ENCODE measurements at places on chromosomes 11 and 22. TPM values are rescaled to one million over a fixed set of nuclear protein-coding genes. Genes with fewer than 3 reads are reported as not detected.
A peak's percentile ranks its signal among the peaks of the same experiment; 100 is the strongest.

DNA sequence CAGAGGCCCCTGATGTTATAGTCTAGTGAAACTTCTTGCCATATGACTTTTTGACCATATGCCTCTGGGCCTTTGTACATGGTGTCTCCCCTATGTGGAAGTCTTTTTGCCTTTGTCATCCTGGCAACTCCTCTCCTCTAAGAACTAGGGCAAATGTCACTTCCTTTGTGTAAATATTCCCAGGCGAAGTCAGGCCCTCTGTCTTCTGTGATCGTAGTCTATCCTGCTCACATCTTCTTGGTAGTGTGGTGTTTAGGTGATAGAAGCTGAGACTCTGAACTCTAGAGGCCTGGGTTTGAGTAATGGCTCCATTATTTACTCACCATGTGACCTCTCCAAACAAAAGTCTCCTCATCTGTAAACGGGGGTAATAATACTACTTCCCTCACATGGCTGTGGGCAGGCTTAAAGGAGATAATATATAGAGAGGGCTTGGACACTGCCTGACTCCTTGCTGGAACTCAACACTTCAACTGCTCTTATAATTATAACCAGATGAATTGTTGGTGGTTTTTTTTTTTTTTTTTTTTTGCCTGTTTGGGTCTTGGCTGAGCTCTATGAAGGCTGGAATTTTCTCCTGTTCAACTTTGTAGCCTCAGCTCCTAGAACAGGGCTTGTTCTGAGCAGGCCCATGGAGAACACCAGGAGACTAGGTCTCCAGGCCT, 43.8 kb downstream of the INSC start:
- no peak for DNase-seq

- no peak for DNase-seq
Observed at GRCh38 chr22:45376703-45377102, 36.7 kb downstream of the SMC1B start.

GRCh38 chr11:108559340-108559739, 34.2 kb downstream of the EXPH5 start:
- no peak for DNase-seq

- DNase-seq = no peak
Observed at GRCh38 chr22:33129621-33130020, 71.4 kb upstream of the SYN3 start.

DNA sequence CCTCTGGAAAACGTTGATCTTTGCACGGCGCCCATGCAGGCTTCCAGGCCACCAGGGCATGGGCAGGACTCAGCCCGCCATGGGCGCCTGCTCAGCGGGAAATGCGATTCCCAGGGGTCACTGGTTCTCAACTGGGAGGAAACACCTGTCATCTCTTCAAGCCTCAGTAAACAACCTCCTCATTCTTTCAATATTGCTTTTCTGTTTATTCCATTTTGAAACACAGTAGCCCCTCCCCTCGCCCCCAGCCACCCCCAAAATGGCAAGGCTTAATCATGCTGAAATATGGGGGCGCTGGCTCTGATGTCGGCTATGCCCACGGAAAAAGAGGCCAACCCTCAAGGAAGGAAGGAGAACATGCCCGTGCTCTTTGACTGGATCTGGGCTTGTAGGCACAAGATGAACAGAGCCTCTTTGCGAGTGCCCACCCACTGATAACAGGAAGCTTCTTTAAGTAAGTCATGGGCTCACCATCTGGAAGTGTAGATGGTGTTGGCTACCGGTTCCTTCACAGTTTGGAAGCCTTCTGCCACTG, 594 bp upstream of the POU2AF1 start:
- DNase-seq = no peak

GRCh38 chr22:38317122-38317994, at the start of gene CSNK1E:
TSS of gene CSNK1E (minus strand) at chr22:38317433. CDS start at chr22:38314157, 3,276 bp downstream.
- DNase-seq = peak; percentile 57

- no peak for DNase-seq
Observed at GRCh38 chr11:58905721-58906547, 33.4 kb upstream of the GLYATL1 start.

MRGPRX4 gene
- not detected for total RNA-seq
